HEK293T (cell line): ENCODE measurements at places on chromosomes 4 and X.

GRCh38 chr4:62560858-62561257, 1360.7 kb downstream of the ADGRL3 start:
- DNase-seq = no peak

DNA sequence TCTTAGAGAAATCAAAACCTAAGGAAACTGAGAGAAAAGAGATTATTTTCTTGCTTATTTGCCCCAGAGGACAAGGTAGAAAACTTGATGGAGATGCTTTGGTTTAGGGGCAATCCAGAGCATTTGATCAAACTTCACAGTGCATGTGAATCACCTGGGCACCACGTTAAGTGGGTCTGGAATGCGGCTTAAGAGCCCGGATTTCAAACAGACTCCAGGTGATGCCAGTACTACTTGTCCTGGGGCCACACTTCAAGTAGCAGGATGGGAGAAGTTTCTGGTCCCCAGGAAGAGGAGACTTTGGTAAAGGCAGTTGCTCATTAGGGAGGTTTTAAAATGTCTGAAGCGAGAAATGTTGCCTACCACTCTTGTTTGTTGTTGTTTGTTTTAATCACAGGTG, 51.8 kb downstream of the PHOX2B start:
- DNase-seq = no peak

- DNase-seq = peak; percentile 39
These were observed 623.8 kb upstream of the DIPK2B start for GRCh38 chrX:45824471-45824870.

- no peak for DNase-seq
These were observed 148.0 kb downstream of the PDHA2 start for GRCh38 chr4:95987851-95988250.

GRCh38 chr4:2489841-2490552, 21.1 kb downstream of the RNF4 start:
- DNase-seq = no peak

- DNase-seq = no peak
These were observed 331.0 kb upstream of the PCDH10 start for GRCh38 chr4:132818091-132818490.

DNA sequence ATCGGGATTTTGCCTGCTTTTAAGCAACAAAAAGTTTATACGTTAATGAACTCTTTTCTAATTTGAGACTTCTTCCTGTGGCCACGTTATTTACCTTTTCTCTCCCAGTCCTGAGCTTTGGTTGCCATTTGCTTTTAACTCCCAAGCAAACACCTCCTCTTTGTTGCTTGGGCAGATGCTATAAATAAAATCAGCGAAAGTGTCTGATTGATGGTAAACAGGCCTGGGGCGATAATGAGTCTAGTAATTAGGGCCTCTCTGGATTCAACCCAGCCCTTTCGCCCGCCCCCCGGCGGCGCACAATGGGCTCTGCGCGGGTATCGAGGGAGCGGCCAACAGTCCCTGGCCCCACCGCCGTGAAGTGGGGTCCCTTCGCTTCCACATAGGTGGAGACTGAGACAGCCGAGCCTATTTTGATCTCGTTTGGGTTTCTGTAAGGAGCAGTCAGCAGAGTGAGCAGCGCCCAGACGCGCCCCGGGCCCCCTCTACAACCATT, 790 bp downstream of the CLGN start:
- DNase-seq = peak; percentile 42
